Stimulated activated memory B cell treated with anti-CD40 and anti-IgM and Interleukin-4, amounts not matched to agents 10 μg/mL and 1 μg/mL and 100 μg/mL, for 72 hours (primary cell): ENCODE measurements at places on chromosomes 4 and X.

- H3K27ac ChIP-seq = no peak overlapping the region
- no peaks in the 10 kb centered on the region for H3K36me3 ChIP-seq
- no peaks in the 10 kb centered on the region for H3K27me3 ChIP-seq
- peaks cover 11% of the 10 kb centered on the region for H3K4me1 ChIP-seq
Observed at GRCh38 chrX:119503484-119503861, 35.2 kb downstream of the SLC25A5 start.

GRCh38 chrX:139446832-139447231 lies 83.7 kb upstream of the F9 start:
- no peaks in the 10 kb centered on the region for H3K36me3 ChIP-seq
- no peak for ATAC-seq
- H3K4me3 ChIP-seq = no peak overlapping the region
- H3K27me3 ChIP-seq = no peaks in the 10 kb centered on the region
- H3K27ac ChIP-seq = no peak overlapping the region

DNA sequence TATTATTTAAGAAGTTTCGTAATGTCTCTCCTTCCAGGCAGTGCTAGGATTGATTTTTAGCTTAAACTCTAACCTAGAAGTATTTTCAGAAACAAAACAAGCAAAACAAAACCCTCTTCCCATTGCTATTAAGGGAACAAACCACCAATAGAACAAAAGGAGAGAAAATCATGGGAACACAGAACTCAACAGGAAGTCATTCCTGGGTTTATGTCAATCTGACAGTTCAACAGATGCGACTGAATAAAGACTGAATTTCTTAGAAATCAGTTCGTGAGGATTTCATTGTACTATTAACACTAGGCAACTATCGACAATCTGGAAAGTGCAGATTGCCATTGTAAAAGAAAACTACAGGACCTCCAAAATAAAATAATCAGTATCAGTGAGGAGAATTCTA lies 229.1 kb upstream of the SMIM31 start:
- H3K36me3 ChIP-seq = no peaks in the 10 kb centered on the region
- H3K27ac ChIP-seq = no peak overlapping the region
- no peaks in the 10 kb centered on the region for H3K4me1 ChIP-seq

DNA sequence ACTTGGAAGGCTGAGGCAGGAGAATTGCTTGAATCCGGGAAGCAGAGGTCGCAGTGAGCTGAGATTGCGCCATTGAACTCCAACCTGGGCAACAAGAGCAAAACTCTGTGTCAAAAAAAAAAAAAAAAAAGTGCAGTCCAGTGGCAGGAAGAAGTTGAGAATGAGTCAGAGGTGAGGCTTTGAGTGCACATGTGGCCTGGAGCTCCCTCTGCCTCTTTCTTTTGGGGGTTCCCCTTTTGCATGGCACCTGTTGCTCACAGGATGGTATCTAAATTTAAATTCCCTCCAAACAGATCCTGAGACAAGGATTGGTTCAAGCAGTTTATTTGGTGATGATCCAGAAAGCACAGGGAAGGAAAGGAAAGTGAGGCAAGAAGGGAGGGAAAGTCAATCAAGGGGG lies 151.4 kb upstream of the STX18 start:
- peaks cover 37% of the 10 kb centered on the region for H3K36me3 ChIP-seq
- no peaks in the 10 kb centered on the region for H3K27me3 ChIP-seq
- no peak overlapping the region for H3K4me3 ChIP-seq
- peaks cover 7% of the 10 kb centered on the region for H3K4me1 ChIP-seq
- H3K27ac ChIP-seq = no peak overlapping the region

- no peak for ATAC-seq
- H3K4me1 ChIP-seq = no peaks in the 10 kb centered on the region
- peaks cover 25% of the 10 kb centered on the region for H3K27me3 ChIP-seq
Observed at GRCh38 chr4:73343432-73343831, 60.7 kb upstream of the ALB start.

GRCh38 chrX:39688576-39689375 lies 409.0 kb downstream of the BCOR start:
- H3K27ac ChIP-seq = no peak overlapping the region
- no peak overlapping the region for H3K4me3 ChIP-seq
- peaks cover 49% of the 10 kb centered on the region for H3K27me3 ChIP-seq
- ATAC-seq = peak; percentile 41

DNA sequence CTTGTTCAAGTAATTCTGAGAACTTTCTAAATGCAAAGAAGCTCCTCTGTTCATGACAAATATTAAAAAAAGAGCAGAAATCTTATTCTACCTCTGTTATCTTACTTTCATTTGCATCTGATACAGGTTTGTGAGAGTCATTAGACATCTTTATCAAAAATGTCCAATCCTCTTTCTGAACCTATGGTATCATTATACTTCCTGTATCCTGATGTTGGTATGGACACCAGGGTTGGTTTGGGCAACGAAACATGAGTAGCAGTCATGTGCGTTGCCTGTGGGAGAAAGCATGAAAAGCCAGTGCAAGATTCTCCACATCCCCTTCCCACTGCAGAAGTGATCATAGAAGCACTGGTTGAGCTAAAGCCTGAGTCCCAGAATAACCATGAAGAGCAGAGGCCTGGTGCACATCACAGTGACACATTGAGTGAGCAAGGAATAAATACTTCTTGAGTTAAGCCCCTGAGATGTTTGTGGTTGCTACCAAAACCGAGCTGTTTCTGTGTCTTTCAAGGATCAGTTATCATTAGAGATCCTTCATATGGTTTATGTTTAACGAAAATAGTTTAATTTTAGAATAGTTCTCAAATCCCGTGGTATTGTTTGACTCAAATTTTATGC lies 197.2 kb downstream of the BANK1 start:
- H3K4me1 ChIP-seq = peaks cover 57% of the 10 kb centered on the region
- peak overlapping the region; percentile 84 for H3K27ac ChIP-seq
- peak; percentile 83 for ATAC-seq
- H3K4me3 ChIP-seq = no peak overlapping the region

DNA sequence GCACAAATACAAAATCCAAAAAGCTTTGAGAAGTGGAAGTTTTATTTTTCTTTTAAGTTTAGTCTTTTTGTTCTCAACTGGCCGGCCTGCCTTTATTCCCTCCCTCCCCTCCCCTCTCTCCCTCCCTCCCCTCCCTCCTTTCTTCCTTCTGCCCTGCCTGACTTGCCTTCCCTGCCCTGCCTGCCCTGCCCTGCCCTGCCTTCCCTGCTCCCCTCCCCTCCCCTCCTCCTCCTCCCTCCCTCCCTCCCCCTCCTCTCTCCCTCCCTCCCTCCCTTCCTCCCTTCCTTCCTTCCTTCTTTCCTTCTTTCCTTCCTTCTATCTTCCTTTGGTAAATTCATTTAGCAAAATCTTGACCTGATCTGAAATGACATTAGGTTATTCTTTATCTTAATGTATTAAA lies 69.8 kb upstream of the LIMCH1 start:
- H3K4me1 ChIP-seq = no peaks in the 10 kb centered on the region
- no peak overlapping the region for H3K27ac ChIP-seq
- H3K27me3 ChIP-seq = peaks cover 9% of the 10 kb centered on the region
- no peaks in the 10 kb centered on the region for H3K36me3 ChIP-seq

DNA sequence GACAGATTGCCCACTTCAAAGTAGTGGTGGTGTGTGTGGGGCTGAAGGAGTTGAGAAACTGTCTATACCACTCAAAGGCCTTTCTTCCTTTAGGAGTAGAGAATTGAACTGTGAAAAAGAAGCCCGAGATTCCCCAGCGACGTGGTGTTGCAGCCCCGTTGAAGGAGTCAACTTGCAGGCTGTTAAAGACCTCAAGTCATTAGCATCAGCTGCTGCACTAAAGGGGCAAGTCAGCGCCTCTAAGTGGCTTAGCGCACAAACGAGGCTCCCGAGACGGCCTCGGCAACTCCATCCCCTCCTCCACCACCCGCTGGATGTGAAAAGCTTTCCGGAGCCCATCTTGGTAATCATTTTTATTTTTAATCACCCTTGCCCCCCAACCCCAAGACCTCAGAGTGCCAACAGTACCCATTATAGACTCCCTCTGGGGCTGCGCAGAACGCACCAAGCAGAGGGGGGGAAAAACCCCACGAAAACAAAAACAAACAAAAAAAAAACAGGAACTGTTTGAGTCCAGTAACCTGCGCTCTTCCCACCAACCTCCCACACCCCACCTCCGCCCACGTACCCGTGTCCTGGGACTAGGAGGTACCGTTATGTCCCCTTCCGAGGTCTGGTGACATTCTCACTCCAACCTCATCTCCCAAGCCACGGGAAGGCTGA lies 913 bp upstream of the PRDM8 start:
- H3K27ac ChIP-seq = peak overlapping the region; percentile 48
- no peaks in the 10 kb centered on the region for H3K27me3 ChIP-seq
- peak overlapping the region; percentile 79 for H3K4me3 ChIP-seq
- peak; percentile 52 for ATAC-seq

- no peak overlapping the region for H3K27ac ChIP-seq
- ATAC-seq = no peak
- no peaks in the 10 kb centered on the region for H3K4me1 ChIP-seq
- H3K27me3 ChIP-seq = no peaks in the 10 kb centered on the region
Observed at GRCh38 chr4:174152717-174153466, 130.6 kb downstream of the FBXO8 start.

DNA sequence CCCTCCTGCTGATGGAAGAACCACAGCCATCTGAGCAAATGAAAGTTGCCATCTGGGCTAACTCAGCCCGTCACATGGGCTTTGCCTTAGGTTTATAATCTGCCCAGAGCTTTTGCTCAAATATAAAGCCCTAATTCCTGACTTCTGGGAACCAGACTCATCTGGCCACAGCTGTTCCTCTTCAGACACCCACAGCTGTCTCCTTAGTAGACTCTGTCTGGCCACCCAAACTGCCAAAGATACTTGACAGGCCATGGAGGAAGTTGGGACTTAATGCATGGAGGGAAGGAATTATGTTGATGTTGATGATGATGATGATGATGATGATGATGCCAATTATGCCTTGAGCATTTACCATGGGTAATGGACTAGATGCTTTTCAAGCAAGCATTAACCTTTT lies 8.0 kb downstream of the LGI2 start:
- ATAC-seq = no peak
- no peaks in the 10 kb centered on the region for H3K36me3 ChIP-seq
- peaks cover 35% of the 10 kb centered on the region for H3K27me3 ChIP-seq
- H3K27ac ChIP-seq = no peak overlapping the region
- no peak overlapping the region for H3K4me3 ChIP-seq
- no peaks in the 10 kb centered on the region for H3K4me1 ChIP-seq

GRCh38 chrX:141467442-141467841 lies 117.1 kb downstream of the SPANXA1 start:
- no peak overlapping the region for H3K27ac ChIP-seq
- H3K36me3 ChIP-seq = no peaks in the 10 kb centered on the region
- no peaks in the 10 kb centered on the region for H3K27me3 ChIP-seq
- no peak for ATAC-seq
- no peaks in the 10 kb centered on the region for H3K4me1 ChIP-seq

GRCh38 chrX:7100022-7100421 lies 47.5 kb upstream of the STS start:
- H3K27me3 ChIP-seq = no peaks in the 10 kb centered on the region
- H3K4me1 ChIP-seq = peaks cover 12% of the 10 kb centered on the region
- no peak for ATAC-seq
- no peak overlapping the region for H3K27ac ChIP-seq
- H3K4me3 ChIP-seq = no peak overlapping the region
